Epithelial cell of proximal tubule (primary cell): ENCODE measurements at places on chromosomes 2 and 18.

DNA sequence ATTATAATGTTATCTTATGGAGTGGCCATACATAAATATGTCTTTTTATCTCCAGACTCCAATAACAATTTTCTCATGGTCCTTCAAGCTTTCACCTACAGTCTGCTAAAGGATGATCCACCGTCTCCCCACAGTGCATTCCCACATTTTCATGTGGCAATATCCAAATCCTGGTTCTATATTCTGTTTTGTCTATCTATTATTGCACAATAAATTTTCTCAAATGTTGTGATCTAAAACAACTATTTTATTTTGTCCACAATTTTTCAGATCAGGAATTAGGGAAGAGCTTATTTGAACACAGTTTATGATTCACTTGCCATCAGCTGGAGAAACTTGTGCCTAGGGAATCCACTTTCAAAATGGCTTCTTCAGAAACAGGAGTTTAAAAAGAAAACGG lies 614.4 kb upstream of the TMEFF2 start:
- DNase-seq = no peak

DNA sequence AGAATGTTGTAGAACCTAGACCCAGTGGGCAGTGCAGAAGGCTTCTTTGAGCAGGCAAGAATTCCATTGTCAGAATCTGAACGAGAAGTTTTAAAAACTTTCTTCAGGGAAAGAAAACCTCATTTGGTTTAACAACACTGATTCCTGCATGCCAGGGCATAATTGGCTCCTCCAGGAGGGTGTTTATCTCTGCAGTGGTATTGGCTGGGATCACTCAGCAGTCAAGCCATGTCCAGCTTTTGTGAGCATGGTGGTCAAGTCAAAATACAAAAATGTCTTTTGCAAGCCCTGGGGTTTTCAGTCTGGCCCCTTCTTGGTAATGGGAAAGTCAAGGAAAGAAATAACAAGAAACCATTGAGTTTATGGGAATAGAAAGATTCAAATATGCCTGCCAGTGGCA lies 28.3 kb downstream of the FHOD3 start:
- no peak for DNase-seq

DNA sequence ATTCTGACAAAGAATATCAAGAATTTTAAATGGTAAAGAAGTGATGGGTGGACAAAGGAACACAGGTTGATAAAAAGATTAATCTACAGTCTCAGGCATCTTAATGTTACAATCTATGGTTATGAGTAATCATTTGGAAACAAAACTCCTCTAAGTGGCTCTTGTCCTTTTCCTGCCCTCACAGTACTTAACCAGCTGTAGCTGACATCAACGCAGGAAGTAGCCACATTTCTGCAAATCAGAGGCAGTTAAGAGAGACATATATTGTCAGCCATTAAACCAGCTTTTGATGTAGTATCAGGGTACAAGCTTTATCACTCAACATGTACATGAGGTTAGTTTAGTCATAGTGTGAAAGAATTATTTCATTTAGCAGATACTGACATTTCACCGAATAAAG lies 244.6 kb downstream of the NR4A2 start:
- DNase-seq = no peak

- peak; percentile 30 for DNase-seq
Observed at GRCh38 chr2:121360566-121361300, 75.7 kb upstream of the TFCP2L1 start.

DNA sequence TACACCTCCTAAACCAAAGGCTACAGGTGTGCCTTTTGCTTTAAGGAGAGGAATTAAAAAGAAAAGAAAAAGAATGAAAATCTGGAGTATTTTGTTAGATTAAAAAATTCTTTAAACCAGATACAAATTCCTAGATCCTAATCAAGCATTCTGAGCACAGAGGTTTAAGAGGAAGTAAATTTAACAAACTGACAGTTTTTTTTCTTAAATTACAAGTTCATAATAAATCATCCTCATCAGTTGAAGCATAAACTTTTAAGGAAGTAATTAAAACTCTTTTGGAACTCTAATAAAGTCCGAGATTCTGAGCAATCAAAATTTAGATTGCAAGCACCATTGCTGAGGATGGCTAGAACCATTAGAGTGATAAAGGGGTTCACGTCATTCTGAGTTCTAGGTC lies 75.1 kb downstream of the POLE4 start:
- DNase-seq = no peak

GRCh38 chr2:151171186-151171585 lies 90.5 kb downstream of the RBM43 start:
- DNase-seq = no peak

- no peak for DNase-seq
Observed at GRCh38 chr2:17637131-17637906, 96.8 kb downstream of the VSNL1 start.

GRCh38 chr2:104870100-104870975 lies 16.4 kb downstream of the POU3F3 start:
- no peak for DNase-seq
